Stimulated activated CD4-positive, alpha-beta T cell treated with anti-CD3 and anti-CD28 coated beads, Interleukin-1b, Interleukin-23, amount 100 ng/mL, for 24 hours (primary cell): ENCODE measurements at places on chromosomes 6 and 20.

DNA sequence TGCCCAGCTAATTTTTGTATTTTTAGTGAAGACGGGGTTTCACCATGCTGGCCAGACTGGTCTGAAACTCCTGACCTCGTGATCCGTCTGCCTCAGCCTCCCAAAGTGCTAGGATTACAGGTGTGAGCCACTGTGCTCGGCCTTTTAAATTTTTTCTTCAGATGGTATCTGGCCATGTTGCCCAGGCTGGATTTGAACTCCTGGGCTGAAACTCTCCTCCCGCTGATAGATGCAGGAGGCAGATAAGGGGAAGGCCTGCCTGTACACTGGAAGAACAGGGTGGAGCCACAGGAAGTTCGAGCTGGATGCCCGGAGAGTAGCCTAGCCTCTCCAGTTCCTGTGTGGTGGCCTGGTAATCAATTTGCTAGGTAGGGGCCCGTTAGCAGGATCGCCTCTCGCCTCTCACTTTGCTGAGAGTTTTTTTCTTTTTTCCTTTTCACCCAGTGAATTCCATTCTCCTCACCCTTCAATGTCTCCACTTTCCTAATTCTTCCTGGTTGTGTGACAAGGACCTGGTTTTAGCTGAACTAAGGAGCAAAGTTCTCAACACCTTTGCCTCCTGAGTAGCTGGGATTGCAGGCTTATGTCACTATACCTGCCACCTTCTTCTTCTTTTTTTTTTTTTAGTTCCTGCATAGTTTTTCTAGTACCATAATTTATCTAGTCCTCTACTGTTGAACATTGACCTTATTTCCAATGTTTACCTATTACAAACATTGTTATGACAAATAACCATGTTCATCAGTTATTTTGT, 19.4 kb upstream of the ITCH start:
- no peak for DNase-seq

GRCh38 chr6:13314806-13315205, 13.5 kb downstream of the TBC1D7 start:
- DNase-seq, result no peak

GRCh38 chr6:104813552-104813951, 46.2 kb downstream of the HACE1 start:
- DNase-seq, result no peak

GRCh38 chr6:31760790-31761189, 1.7 kb upstream of the SAPCD1 start:
- no peak for DNase-seq

DNA sequence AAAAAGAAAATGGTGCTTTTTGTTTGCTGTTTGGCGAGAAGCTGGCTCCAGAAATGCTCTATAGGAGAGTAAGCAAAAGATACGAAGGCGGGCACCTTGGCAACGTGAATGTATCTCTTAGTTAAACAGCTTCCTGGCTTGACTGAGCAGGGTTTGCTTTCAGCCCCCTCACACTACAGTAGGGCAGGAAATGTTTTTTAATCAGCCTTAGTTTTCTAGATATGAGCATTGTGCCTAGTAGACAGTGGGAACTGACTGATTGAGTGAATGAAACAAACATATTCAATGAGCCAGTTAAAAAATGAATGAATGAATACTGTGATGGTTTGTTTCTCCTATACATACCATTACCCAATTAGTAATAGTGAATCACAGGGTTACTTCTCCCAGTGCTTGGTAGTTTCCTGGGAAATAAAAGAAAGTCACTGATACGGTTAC, 19.9 kb downstream of the CAP2 start:
- no peak for DNase-seq

GRCh38 chr6:138833816-138834539, 38.1 kb downstream of the ECT2L start:
- DNase-seq, result no peak

DNA sequence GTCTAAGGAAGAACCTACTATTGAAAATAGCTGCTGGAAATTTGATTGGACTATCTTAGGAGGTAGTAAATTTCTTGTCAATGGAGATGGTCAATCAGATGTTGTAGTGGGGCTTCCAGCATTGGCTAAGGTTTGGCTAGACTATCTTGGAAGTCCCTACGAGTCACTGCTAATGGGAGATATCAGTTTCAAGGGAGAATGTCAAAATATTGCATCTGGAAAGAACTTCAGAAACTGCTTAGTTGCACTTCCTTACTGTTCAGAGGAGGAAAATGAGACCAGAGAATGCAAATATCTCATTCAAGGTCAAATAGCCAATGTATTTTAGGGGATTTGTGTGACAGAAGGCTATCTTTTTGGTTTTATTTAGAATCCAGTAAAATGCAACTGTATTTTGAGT, 53.5 kb upstream of the CCN2 start:
- DNase-seq, result no peak

DNA sequence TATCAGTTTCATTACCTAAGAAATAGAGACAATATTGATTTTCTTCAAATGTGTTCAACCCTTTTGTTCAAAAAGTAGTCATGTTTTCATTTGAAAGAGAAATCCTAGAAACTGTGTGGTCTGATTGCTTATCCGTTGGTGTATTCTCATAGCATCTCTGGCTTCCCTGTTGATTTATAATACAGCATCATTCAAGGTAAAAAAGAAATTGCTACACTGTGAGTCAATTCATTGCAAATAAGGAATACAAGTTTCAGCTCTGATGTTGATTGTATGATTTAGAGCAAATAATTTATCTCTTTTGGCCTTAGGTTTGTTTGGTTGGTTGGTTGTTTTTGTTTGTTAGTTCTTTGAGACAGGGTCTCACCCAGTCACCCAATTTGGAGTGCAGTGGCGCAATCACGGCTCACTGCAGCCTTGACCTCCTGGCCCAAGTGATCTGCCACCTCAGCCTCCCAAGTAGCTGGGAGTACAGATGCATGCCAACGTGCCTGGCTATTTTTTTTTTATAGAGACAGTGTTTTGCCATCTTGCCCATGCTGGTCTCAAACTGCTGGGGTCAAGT, 185.5 kb upstream of the TNFAIP3 start:
- DNase-seq, result no peak

DNA sequence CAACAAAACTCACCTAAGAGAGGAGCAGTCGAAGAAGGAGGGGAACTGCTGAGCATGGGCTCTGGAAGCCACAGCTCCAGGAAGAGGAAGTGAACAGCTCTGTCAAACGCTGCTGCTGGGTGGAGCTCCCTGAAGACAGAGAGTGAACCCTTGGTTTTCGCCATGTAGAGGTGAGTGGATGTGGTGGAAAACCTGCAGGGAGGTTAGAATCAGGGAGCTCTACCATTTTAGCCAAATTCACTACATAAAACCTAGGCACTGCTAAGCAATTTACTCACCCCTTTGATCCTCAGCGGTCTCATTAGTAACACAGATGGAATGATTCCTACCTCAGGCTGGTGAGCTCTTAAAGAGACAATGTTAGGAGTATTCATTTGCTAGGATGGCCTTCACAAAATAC, 19.4 kb upstream of the TFAP2A start:
- no peak for DNase-seq

GRCh38 chr6:117546674-117547073, 55.6 kb downstream of the GOPC start:
- no peak for DNase-seq

DNA sequence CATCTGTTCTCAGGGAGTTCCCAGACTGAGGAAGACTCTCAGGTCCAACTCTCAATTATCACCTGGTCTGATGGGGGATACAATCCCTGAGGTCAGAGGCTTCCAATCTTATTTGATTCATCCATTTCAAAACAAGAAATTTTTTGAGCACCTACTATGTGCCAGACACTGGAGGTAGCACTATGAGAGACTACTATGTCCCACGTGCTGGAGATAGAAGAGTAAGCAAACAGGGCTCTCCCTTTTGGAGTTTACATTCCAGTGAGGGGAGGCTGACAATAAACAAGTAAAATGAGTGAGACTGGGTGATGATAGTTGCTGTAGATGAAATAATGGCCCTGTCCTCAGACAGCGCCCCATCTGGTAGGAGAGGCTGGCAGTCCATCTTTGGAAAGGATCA, 16.5 kb downstream of the TMEM151B start:
- no peak for DNase-seq
